Hepatocyte (in vitro differentiated cells): ENCODE measurements at places on chromosomes 7 and 10. TPM values are rescaled to one million over a fixed set of nuclear protein-coding genes. Genes with fewer than 3 reads are reported as not detected.

- no peak for DNase-seq
Measured at GRCh38 chr10:56142092-56142728, 218.8 kb downstream of the ZWINT start.

DNA sequence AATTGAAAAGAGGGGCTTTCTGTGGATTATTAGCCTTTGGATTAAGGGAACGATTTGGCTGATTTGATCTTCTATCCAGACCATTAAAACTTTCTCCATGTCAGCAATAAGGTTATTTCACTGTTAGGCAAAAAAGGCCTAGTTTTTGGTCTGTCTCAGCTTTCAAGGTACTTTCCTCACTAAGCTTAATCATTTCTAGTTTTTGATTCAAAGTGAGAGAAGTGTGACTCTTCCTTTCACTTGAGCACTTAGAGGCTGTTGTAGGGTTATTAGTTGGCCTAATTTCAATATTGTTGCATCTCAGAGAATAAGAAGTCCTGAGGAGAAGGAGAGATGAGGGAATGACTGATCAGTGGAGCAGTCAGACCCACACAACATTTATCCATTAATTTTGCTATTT is 596.0 kb upstream of the TPK1 start:
- DNase-seq = no peak

DNA sequence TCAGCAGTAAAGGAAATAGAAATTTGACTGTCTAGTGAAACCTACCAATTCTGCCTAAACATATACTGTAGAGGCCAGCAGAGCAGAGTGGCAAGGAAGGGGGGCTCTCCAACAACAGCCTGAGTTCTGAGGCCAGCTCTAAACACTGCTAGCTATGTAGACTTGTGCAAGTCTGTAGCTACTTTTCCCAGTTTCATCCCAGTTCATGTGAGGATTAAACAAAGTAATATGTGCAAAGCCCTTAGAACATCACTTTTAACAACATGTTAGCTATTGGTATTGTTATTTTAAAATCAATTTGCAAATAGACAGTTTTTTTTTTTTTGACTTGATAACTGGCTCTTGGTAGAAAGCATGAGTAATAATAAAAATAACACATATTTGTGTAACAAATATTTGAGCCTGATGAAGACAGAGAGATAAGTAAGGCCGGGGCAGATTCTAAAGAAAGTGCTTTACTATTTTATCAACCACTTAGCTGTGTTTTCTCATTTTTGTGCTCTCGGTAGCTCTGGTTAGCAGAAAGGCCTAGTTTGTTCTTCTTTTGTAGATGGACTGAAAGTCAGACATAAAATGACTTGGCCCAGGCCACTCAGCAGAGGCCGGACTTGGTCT is 9.3 kb downstream of the CHST12 start:
- no peak for DNase-seq

SAP25 gene
- total RNA-seq = not detected in 2 replicates
